Activated CD8-positive, alpha-beta memory T cell treated with anti-CD3 and anti-CD28 coated beads, Interleukin-2, amount 50 U/mL, for 4 hours (primary cell): ENCODE measurements at places on chromosomes 16 and 17.
A peak's percentile ranks its signal among the peaks of the same experiment; 100 is the strongest.

DNA sequence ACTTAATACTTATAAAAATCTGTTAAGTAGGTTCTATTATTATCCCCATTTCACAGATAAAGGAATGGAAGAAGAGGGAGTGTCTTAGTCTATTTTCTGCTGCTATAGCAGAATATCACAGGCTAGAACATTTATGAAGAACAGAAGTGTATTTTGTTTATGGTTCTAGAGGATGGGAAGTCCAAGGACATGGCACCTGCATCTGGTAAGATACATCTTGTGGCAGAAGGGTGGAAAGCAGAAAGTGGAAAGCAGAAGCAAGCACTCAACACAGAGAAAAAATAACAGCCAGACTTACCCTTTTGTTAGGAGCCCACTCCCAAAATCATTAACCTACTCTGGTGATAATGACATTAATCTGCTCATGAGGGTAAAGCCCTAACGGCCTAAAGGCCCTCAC is 422.4 kb downstream of the NPIPA8 start:
- DNase-seq = no peak

- peak; percentile 13 for DNase-seq
Measured at GRCh38 chr16:1538804-1539520, 5.5 kb downstream of the TMEM204 start.

- peak; percentile 69 for DNase-seq
Measured at GRCh38 chr16:87550495-87550961, 51.8 kb upstream of the JPH3 start.

DNA sequence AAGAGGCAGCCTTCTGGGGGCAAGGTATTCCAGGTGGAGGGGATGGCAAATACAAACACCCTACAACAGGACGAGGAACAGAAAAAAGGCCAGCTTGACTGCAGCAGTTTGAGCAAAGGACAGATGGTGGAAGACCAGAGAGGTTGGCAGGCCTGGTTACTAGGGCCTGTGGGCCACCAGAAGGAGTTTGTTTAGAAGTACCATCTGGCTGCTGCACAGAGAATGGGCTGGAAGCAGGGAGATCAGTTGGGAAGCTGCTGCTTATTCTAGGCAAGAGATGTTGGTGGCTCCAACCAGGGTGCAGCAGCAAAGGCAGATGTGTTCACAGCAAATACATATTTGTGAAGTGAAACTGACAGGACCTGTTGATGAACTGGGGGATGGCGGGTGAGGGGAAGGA is 2.9 kb upstream of the YPEL2 start:
- no peak for DNase-seq

DNA sequence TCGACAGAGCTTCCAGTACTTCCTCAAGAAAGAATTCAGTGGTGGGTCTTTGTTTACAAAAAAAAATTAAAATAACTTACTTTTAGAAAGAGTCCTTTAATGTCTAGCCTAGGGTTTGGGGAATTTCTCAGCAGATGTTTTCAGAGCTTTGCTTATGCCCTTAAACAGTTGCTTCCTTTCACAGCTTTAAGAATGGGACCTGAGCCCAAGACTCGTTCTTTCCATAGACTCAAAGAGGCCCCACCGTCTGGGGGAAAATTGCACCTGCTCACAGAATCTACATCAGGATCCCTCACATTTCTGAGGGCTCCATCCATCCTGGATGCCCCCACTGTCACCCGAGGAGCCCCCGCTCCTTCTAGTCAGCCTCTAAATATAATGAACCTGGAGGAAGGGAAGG is 60.0 kb downstream of the RGS9 start:
- no peak for DNase-seq

DNA sequence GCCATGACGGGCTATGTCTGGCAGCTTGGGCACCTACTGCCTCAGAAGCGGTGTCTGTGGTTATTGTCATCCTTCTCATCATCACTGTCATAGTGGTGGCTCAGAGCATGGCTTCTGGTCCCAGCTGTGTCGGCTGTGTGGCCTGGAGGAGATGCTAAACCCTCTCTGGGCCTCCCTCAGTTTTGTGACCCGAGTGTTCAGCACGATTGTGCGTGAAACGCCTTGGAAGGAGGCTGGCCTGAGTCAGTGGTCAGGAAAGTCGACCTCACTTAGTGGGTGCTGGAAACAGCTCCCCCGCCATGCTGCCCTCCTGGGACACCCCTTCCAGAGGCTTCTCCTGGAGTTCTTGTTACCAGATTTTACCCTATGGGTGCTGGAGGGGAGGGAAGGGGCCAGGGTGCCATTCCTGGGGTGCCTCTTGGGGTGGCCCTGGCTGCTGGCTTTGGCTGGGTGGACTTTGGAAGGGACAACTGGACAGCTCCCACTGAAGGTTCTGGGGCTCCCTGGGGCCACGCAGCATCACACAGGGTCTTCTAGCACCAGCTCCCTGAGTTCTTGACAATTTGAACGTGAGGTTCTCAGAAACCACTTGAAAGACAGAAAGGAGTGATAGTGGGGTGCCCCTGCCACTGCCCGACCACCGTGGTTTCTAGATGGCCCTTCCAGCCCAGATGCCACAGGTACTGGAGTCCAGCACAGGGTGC is 226.5 kb upstream of the GSE1 start:
- peak; percentile 5 for DNase-seq

DNA sequence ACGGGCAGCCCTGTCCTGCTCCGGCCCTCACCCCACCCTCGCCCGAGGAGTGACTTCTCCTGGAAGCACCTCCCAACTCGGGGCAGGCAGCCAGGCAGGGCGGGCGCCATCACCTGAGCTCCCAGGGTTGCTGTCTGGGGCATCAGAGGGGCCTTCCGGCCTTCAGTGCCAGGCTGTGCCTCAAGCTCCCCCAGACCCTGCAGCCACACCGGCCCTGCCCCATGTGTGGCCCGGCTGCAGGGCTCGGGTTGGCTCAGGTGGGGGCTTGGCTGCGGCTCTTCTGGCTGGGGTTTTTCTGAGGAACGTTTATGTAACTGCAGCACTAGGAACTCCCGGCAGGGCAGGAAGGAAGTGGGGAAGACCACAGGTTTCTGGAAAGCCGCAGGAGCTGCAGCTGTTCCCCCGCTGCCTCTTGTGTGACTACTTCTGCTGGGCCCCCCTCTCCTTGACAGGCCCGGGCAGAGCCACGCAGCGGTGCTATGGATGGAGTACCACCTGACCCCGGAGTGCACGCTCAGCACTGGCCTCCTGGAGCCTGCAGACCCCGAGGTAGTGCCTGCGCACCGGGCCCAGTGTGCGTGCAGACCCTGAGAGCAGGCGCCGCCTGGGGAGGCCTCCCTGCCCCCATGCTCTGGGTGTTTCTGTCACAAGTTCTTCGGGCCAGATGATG is 45.6 kb downstream of the PRMT7 start:
- peak; percentile 52 for DNase-seq

DNA sequence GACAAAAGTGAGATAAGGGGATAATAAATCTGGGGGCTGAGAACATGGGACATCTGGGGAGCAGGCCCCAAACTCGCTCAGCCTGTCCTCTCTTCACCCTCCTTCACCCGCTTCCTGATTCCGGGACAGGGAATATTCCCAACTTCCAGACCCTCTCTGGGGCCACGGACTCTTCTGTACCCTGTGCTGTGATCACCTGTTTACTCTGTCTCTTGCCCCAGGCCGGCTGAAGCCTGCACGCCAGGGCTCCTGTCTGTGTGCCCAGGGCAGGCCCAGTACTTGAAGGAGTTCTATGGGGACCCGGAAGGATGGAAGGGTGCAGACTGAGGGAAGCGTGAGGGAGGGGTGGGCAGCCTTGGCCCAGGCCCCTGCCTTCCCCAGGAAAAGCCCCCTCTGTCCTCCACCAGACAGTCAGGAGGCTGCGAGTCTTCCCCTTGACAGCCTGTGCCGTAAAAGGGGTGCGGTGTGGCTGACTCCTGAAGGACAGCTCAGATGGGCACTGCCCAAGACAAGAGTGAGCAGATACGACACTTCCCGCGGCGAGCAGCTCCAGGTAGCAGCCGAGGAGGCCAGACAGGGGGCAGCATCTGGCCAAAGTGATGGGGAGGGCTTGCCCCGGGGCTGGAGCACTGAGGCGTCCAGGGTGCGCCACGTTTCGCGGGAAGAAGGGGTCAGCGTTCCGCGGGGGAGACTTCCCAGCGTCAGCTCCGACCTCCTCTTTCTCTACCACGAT is 1.0 kb upstream of the CCNF start:
- no peak for DNase-seq

GRCh38 chr17:77408284-77408683 is 267.5 kb downstream of the SEC14L1 start:
- no peak for DNase-seq

DNA sequence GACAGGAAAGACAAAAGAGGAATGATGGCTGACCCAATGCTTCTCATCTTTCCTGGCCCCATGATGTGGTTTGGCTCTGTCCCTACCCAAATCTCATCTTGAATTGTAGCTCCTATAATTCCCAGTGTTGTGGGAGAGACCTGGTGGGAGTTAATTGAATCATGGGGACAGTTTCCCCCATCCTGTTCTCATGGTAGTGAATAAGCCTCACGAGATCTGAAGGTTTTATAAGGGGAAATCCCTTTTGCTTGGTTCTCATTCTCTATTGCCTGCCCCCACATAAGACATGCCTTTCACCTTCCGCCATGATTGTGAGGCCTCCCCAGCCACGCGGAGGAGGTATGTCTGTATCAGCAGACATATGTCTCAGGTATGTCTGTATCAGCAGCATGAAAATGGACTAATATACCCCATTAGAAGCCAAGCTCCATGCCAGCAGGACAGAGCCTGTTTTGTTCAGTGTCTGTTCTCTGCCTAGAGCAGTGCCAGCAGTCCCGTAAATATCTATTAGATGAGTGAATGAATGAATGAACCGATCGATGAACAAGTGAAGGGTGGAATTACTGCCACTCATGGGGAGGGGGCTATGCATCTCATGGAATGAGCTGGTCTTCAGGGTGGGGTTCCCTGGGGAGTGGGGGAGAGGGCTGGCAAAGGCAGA is 304.4 kb downstream of the SOX9 start:
- no peak for DNase-seq

- DNase-seq = no peak
Measured at GRCh38 chr16:22618842-22619241, 108.2 kb downstream of the NPIPB5 start.

GRCh38 chr16:629185-629832 is 1.5 kb upstream of the WFIKKN1 start:
- DNase-seq = no peak

- DNase-seq = no peak
Measured at GRCh38 chr17:35577830-35578196, 558 bp downstream of the PEX12 start.

DNA sequence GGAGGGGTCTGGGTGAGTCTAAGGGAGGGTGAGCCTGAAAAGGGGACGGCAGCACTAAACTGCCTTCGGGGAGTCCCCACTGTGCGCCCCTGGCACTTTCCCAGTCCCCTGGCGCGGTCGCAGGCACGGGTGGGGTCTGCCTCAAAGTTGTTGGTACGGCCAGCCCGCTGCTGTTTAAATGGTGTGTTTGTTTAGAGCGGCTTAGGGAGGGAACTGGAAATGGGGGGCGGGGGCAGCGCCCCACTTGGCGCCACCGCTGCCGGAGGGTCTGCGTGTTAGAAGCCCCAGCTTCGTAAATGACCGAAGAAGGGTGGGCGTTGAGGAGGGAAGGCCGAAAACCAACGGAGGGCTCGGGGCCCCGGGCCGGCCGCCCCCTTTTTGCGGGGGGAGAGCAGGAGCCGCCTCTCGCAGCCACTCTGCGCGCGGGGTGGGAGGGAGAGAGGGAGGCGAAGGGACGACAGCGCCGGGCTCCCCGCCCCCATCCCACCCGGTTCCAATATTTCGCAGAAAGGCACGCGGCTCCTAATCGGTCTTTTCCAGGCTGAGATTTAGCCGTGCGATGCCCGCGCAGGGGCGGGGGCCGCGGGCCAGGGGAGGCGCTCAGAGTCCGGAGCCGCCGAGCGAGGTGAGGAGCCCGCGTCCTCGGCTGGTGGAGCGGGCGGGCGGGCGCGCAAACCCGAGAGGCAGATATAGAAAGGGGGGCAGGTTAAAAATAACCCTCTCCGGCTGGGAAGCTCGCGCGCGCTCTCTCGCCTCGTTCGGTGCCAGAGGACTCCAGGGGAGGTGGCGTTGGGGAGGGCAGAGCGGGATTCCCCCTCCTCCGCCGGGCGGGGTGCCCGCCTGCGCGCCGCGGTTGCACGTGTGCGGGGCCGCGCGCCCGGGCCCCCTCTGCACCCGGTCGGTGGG is 54.9 kb downstream of the SREBF1 start:
- peak; percentile 47 for DNase-seq

DNA sequence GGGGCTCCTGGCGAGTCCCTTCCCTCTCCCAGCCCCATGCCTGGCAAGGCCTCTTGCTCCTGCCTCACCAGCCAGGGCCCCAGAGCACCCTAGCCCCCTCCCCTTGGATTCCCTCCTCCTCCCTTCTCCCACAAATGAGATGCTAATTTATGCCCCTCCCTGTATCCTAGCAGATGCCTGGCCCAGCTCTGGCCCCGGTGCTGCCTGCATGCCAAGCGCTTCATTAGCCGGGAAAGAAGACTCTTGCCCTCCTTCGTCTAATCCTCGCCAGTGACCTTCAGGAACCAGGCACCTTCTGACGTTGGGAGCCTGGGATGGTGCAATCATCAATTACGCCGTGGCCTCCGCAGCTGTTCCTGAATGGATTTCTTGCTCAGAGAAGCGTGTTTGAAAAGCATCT is 127.8 kb downstream of the SDK2 start:
- DNase-seq = no peak

DNA sequence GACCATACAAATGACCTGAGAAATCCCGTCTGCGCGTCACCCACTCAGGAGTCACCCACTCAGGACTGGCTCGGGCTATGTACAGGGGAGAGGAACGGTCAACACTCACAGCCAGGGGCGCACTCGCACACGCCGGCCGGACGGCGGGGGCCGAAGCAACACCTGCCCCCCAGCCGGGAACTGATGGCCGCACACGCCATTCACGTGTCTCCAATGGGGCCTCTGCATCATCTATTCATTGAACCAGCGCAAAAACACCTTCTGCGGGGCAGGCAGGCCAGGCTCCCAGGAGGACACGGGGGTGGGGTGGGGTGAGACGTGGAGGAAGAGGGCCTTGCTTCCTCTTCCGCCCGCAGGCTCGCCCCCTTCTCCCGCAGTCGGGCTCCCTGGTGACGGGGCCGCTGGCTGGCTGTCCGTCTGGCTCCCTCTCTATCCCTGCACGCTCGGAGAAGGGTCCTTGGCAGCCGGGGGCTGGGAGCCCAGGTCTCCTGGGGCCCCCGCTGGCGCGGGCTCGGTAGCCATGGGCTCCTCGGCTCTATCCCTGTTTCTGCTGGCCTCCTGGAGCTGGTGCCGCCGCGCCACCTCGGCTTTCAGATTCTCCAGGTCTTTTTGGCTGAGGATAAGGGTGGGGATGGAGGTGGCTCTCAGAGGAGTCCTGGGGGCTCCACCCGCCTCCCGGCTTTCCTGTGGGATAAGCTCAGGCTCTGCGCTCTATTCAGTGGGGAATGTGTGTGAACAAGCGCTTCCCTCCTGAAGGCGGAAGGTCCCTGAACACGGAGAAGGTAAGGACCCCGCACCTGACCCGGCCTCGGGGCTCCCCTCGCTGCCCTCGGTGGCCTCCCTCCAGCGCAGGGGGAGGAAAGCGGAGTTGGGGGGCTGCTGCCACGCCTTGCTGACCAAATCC is 21.1 kb downstream of the CLUH start:
- DNase-seq = no peak
